Stimulated activated CD8-positive, alpha-beta memory T cell treated with anti-CD3 and anti-CD28 coated beads, Interleukin-2, amount 100 ng/mL, for 1 hour (primary cell): ENCODE measurements at places on chromosomes 13 and 19.
A peak's percentile ranks its signal among the peaks of the same experiment; 100 is the strongest.

GRCh38 chr13:42653679-42654078 lies 79.7 kb downstream of the TNFSF11 start:
- DNase-seq: no peak

GRCh38 chr19:21498651-21499050 lies 6.8 kb upstream of the ZNF429 start:
- no peak for DNase-seq

- no peak for DNase-seq
Observed at GRCh38 chr19:41223431-41224234, 4.6 kb downstream of the AXL start.

GRCh38 chr19:35991731-35992450 lies 3.1 kb upstream of the SDHAF1 start:
- no peak for DNase-seq

- no peak for DNase-seq
Observed at GRCh38 chr13:29284726-29285125, 310.8 kb downstream of the SLC7A1 start.

DNA sequence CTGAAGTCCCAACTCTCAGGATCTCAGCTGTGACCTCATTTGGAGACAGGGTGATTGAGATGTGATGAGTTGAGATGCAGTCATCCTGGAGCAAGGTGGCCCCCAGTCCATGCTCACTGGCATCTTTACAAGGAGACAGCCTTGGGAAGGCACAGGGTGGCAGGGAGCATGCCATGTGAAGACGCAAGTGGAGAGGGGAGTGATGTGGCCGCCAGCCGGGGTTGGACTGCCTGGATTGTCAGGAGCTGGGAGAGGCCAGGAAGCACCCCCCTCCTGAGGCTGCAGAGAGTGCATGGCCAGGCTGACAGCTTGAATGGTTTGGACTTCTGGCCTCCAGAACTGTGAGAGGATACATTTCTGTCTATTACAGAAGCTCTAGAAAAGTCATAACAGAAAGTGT lies 194.4 kb downstream of the UQCRFS1 start:
- no peak for DNase-seq

DNA sequence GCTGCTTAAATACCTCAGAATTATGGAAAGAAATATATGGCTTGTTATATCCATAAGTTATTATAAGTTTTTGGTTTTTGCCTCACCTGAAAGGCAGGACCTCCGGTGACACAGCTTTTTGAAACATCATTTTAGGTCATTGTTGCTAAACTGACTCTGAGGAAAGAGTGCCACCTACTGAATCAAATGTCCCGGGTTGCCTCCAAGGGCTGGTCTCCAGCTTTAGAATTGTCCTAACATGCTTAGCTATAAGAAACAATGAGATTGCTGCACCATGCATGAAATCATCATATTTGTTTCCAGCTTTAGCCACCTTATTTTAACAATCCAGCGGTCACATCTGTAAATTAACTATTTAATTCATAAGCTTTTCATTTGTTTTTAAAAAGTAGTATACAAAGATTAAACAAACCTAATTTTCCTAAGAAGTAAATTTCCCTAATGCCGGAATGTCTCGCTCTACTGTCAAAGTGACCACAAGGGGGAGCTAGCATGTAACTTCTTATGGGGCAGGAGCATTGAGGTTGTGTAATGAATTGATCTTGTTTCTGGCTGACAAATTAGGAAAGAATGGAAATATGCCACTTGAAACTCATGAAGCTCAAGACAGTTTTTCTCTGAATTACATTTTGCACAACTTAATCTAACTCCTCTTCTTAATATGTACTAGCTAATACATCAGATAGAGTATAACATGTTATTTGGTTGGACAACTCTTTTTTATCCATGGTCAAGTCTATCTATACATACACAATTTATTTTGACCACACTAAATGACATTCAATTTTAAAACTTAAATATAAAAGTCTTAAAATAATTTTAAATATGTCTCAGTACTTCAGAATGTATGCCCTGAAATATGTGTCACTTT lies 6.7 kb upstream of the PCDH17 start:
- no peak for DNase-seq

GRCh38 chr19:4403005-4403761 lies 743 bp downstream of the CHAF1A start:
- no peak for DNase-seq

GRCh38 chr19:18097217-18097992 lies at the start of gene MAST3:
Gene MAST3, plus strand, starts transcription at chr19:18097778. Its CDS starts 15 bp downstream, at chr19:18097793.
- DNase-seq: peak; percentile 79

DNA sequence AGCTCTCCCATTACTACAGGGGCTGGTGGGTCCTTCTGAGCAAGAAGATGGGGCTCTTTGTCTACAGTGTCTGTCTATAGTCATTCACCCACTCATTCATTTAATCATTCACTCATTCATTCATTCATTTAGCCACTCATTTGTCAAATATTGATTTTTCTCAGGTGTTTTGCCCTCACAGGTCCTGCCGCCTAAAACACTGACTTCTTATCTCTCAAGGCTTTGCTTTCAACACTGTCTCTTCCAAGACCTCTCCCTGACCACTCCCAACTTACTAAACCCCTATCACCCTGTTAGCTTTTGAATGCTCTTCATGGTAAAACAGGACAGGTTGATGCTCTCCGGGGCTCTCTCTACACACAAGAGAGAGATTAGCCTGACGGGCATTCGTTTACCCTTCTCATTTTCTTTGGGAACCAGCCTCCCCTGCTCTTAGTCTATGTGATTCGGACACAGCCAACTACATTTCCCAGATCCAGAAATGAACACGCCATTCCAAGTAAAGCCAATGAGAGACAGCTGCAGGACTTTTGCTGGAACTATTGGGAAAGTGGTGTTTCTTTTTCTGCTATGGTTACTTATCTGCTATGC lies 22.7 kb downstream of the FAM187B start:
- DNase-seq: no peak

DNA sequence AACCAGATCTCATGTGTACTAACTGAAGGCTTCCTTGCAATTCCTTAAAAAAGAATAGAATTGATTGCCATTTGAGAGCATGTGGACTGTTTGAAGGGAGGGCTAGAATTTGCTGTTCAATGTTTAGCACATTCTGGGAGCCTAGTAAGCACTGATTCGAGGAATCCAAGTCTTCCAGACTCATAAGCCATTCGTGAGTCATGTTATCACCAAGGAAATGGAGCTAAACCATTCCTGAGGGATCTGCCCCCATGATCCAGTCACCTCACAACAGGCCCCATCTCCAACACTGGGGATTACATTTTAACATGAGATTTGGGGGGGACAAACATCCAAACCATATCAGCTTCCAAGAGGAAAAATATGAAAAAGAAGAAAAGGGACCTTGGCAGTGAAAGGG lies 276.4 kb downstream of the KCNRG start:
- DNase-seq: no peak

GRCh38 chr19:56119582-56119978 lies 1.5 kb downstream of the ZNF787 start:
- no peak for DNase-seq

- DNase-seq: no peak
Observed at GRCh38 chr13:79658333-79658975, 177.5 kb downstream of the NDFIP2 start.

GRCh38 chr13:72820156-72820897 lies 38.4 kb downstream of the PIBF1 start:
- DNase-seq: no peak

DNA sequence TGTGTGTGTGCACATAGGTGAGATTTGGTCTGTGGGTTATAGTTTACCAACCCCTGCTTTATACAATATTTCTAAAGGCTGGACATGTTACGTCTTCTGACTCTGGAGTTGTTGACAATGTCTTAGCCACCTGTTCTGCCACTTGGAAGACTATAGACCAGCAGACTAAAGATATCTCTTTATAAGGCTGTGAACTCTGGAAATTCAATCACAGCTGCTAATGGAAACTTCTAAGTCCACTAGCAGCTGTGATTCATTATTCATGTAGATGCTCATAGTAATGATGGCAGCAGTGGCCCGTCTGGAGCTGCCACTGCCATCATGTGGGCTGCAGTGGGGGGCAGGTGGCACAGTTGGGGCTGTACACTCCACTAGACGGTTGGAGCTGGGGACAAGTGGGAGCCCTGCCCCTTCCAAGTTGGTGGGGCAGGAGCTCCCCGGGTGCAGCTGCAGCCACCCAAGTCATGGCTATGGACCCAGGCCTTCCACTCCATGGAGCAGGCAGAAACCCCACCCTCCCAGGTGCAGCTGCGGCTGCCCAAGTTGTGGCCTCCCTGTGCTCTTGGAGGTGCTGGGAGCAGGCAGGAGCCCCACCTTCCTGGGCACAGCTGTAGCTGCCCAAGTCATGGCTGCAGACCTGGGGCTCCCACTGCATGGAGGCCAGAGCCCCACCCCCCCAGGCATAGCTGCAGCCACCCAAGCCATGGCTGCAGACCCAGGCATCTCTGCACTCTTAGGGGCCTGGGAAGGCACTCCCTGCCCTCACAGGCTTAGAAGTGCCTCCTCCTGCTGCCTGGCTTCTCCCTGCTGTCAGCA lies 8.8 kb downstream of the IGFL4 start:
- no peak for DNase-seq

DNA sequence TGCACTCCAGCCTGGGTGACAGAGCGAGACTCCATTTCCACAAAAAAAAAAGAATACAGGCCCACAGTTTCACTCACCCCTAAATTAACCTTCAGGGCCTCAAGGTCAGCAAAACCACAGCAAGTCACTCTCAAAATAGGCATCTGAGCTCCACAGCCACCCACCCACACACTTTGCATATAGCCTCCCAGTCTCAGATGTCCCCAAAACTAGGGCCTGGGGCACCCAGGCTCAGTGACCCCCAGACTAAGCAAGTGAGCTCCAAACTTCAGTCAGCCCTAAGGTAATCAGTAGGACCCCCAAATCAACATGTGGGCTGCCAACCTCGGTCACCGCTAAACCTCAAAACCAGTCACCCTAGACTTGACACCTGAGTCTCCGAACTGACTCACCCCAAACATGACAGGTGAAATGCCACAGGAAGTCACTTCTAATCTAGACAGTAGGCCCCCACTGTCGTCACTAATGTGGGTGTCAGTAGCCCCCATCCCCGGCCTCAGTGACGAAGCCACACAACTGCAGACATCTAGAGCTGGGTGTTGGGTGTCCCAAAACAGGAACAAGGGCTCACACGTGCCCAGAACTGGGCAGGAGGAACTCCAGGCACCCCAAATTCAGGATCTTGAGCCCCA lies 13.9 kb downstream of the RABAC1 start:
- peak; percentile 78 for DNase-seq

- peak; percentile 22 for DNase-seq
Observed at GRCh38 chr19:55703790-55704215, 28.8 kb downstream of the EPN1 start.

GRCh38 chr19:15575406-15575805 lies 39.6 kb upstream of the CYP4F8 start:
- no peak for DNase-seq

DNA sequence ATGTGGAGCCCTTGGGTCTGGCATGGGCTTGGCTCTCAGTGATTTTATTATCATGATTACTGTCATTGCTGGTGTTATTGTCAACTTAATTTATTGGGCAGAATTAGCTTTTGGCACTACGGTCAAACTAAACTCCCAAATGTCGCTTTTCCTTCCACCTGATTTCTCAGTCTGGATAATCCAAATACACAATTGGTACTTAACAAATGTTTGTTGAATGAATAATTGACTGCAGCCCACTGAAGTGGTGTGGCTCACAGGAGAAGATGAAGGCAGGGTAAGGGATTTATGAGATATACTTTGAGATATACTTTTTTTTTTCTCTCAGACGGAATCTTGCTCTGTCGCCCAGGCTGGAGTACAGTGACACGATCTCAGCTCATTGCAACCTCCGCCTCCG lies 1.5 kb downstream of the COLGALT1 start:
- no peak for DNase-seq

DNA sequence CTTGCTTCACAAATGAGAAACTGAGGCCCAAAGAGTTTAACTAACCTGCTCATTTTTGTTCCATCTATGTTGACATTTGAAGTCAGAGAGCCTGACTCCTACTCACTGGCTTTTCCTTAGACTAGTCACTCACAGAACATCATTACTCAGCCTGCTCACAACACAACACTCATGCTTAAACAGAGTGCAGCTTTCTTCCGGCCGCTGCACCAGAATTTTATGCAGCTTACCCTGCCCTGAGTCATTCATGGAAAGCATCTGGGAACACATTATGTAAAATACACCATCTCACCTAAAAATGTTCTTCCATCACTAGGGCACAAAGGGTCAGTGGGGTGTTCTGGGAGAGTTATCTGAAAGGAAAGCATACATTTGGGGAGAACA lies 303.4 kb downstream of the SPRY2 start:
- no peak for DNase-seq

DNA sequence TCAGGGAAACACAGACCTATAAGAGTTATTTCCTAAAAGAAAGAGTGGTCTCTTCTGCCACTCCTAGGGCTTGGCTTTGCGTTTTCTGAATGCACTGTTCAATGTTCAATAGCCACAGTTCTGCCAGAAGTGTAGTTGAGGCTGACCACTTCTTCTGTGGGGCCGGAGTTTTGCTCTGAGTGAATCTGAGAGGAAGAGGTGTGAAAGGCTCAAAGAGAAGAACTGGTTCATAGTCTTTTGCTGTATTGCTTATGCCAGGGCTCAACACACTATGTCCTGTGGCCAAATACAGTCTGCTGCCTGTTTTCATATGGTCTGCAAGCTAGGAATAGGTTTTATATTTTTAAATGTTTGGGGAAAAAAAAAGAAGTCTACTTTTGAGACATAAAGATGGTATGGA lies 128.2 kb downstream of the STOML3 start:
- DNase-seq: no peak

- no peak for DNase-seq
Observed at GRCh38 chr19:10891405-10892086, 20.2 kb downstream of the CARM1 start.

- DNase-seq: no peak
Observed at GRCh38 chr13:90177512-90177911, 1170.0 kb upstream of the MIR17HG start.

GRCh38 chr19:5205381-5205780 lies 135.2 kb downstream of the PTPRS start:
- no peak for DNase-seq

- DNase-seq: no peak
Observed at GRCh38 chr13:97448503-97449251, 14.7 kb downstream of the RAP2A start.

GRCh38 chr13:43042410-43042921 lies 19.1 kb downstream of the DNAJC15 start:
- DNase-seq: no peak

DNA sequence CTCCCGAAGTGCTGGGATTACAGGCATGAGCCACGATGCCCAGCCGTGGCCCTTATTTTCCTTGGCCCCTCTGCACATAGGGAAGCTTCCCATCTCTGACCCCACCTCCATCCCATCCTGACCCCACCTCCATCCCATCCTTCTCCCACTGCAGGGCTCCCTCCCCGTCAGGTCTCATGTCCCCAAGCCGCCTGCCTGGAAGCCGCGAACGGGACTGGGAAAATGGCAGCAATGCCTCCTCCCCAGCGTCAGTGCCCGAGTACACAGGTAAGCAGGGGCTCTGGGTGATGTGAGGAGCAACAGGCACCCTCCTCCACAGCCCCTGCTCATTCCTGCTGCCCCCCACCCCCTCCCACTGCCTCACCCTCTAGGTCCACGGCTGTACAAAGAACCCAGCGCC lies 12.2 kb downstream of the XAB2 start:
- DNase-seq: no peak
